Gastrocnemius medialis (tissue), 4 donors: ENCODE measurements at places on chromosomes 16 and 17. TPM values are rescaled to one million over a fixed set of nuclear protein-coding genes. Genes with fewer than 3 reads are reported as not detected.

- DNase-seq, result no peak
These were observed 2.0 kb downstream of the CORO7 start for GRCh38 chr16:4414187-4414917.

- DNase-seq, result no peak
These were observed 30.0 kb upstream of the CCL2 start for GRCh38 chr17:34225046-34225445.

DNA sequence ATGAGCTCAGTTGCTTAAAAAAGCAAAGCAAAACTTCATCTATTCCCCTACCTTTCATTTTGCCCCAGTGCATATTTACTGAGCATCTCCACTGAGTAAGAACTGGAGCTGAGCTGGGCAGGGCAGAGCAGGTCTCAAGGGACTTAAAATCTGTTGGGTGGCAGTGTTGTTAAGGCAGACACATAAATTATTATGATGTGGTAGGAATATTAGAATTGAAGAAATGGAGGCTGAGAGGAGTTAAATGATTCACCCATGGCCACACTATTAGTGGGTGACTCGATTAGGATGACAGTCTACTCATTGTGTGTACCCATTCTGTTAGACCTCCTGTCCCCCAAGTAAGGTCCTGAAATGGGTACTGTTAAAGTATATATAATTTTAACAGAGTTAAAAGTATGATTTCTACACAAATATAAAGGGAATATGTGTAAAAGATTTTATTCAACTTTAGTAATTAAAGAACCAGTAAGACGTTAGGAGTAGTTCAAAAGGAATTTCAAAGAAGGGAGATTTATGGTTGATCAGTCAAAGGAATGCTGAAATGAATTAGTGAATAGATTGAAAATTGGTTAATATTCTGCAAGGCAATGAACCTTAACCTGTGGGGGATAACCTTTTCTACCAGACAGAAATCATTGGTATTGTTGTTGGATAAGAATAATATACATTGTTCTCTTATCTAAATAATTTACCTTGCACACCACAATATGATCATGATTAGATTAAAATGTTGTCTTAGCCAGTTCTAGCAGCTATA is 17.5 kb downstream of the ITGB3 start:
- no peak for DNase-seq

DNA sequence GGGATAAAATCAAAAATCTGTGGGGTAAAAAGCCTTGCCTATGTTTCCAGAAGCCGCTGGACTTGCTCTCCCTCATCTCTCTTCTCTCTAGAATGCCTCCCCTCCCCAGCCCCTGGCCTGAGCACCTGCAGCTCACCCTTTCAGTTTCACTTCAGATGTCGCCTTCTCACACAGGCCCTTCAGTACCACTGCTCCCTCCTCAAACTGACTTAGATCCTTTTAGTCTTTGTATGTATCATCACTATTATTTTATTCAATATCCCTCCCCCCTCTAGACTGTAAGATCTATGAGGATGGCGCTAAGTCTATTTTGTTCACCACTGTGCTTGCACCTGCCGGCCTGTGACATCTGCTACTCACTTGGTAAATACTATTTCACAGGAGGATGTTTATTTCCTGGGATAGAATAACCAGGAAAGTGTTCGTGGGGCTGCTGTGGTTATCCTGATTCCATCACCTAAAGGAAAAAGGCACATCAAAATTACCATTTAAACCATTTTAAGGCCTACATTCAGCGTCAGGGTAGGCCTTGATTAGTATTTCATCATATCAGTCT is 122.3 kb downstream of the MRTFB start:
- no peak for DNase-seq

- no peak for DNase-seq
These were observed 227.5 kb downstream of the SPECC1 start for GRCh38 chr17:20236578-20237227.

GRCh38 chr16:83312718-83313245 is 495.0 kb upstream of the HSBP1 start:
- DNase-seq, result no peak

- peak; percentile 43 for DNase-seq
These were observed 7.7 kb downstream of the CCL3L1 start for GRCh38 chr17:36188891-36189306.

GRCh38 chr16:578870-579405 is 9.2 kb downstream of the PIGQ start:
- peak; percentile 38 for DNase-seq

DNA sequence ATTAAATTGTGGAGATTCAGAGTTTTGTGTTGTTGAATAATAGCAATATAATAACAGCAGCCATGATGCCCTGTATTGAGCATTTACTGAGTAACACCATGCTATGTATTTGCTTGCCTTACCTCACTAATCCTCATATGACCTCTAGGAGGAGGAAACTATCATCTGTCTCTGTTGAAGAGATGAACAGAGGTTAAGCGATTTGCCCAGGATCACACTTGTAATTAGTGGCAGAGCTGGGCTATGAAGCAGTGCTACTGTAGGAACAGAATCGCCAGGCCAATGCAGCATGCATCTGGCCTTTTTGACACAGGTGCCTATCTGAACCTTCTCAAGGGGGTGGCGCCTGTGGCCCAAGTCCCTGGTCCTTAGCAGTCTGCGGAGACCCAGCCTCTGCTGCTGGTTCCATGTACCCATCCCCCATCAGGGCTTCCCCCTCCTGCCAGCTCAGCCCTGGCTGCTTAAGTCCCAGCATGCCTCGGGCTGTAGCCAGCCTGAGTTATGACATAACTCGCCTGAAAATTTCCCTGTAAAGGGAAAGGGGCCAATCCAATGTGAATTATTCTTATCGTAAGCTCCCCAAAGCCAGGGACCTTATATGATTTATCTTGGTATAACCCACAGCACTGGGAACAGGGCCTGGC is 50.4 kb upstream of the HS3ST2 start:
- no peak for DNase-seq

GRCh38 chr17:66523378-66524200 is 221.2 kb downstream of the PRKCA start:
- no peak for DNase-seq

DNA sequence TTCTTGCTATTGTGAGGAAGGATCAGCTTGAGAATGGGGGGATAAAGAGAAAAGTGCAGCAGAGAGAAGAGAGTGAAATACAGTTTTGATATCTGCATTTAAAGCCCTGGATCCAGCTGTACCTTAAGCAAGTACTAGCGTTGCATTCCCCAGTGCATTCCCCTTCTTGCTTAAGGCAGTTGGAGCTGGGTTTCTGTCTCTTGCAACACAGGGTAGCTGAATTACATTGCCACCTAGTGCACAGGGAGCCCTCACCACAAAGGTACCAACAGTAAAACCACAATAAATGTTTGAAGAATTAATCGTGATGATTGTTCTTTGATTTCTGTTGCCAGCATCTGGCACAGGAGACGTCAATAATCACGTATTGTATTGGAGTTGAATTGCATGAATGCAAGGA is 588.7 kb downstream of the RBFOX1 start:
- no peak for DNase-seq

- no peak for DNase-seq
These were observed 143.2 kb upstream of the ASIC2 start for GRCh38 chr17:33436321-33436720.

GRCh38 chr17:75153780-75154194 is 525 bp downstream of the JPT1 start:
- no peak for DNase-seq

FNDC8 gene
- not detected for total RNA-seq

C17orf78 gene
- not detected for total RNA-seq

PYDC1 gene
- not detected for total RNA-seq

EXOC3L1 gene
- total RNA-seq, result 2.3 TPM

TBC1D3C gene
- total RNA-seq, result not detected
